ENCODE measurements at places on chromosomes 7 and 10.

DNA sequence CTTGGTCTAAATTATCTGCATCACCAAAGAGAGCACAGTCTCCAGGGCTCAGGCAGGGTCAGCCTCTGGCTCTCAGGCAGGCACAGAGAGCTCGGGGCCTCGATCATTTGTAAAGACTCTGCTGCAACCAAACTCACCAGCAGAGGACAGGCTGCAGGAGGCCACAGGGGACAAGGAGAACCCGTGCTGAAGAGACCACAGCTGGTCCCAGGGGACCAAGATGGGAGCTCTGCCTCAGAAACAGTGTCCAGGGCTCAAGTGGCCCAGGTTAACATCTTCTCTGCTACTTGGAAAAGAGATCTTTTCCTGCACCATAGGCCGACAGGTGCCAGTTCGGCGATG lies 543.2 kb downstream of the PTPRN2 start:
- DNase-seq = no peak

DNA sequence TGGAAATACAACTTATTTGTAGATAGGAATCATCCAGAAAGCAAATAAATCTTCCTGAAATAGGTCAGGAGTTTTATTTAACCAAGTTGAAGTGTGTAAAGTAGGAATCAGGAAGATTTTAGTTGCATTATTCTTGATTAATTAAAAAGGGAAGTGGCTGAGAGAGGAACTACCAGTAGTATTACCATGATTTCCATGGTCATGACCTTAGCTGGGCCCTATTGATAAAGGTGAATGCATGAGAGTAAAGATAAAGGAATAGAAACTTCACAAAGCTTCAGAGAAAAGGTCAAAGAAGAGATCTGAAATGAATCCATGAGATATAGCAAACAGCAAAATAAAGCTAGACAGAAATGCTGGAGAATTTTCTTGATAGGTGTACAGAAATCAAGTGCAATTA lies 46.2 kb upstream of the DLX6 start:
- no peak for DNase-seq

DNA sequence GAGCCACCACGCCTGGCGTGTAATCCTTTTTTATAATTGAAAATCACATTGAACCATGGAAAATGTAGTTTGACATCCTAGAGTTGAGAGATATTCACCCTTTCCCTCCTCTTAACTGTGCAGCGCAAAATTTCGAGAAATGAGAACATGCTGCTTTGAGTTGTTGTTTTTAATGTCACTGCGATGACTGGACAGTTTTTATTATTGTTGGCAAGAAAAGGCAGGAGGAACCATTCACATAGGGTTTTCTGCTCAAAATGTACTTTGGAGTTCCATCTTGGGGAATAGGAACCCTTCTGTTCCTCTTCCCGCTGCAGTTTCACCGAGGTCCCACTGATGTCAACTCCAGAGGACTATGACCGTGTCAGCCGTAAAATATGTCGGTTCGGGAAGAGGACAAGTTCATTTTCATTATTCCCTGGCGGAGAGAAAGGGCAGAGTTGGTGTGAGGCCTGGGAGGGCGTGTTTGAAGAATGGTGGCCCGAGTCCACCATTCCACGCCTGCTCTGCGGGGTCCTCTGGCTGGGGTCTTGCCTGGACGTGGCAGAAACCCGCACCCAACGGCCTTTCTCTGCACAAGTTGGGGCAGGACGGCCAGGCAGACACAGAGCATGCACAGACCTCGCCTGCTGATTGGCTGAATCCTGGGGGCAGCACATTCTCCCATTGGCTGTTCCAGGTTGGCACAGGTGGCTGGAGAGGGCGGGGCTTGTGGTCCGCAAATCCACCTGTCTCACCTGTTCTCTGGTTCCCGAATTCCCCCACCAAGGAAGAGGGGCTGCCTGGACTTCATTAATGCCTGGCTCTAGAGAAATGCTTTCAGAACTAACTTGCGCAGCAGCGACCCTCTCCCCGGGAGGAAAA lies 105.1 kb upstream of the TCF7L2 start:
- DNase-seq = no peak

- no peak for DNase-seq
Observed at GRCh38 chr7:120110169-120110568, 162.8 kb upstream of the KCND2 start.

DNA sequence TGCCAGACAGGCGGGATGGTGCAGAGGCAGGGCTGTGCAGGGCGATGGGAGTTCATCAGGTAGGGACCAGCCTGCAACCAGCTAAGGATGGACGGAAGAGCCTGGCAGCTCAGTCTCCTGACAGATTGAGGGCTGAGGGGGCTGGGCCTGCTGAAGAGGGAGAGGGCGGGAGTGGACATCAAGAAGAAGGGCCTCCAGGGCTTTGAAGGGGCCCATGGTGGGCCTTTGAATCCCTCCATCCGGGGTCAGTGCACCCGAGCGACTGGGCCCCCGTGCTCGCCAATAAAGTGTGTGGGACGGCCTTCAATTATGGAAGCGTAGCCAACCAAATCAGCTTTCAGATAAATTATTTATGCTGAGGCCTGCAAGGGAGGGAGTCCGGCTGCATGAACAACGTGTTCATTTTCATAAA lies 431.2 kb downstream of the RPS24 start:
- DNase-seq = no peak

DNA sequence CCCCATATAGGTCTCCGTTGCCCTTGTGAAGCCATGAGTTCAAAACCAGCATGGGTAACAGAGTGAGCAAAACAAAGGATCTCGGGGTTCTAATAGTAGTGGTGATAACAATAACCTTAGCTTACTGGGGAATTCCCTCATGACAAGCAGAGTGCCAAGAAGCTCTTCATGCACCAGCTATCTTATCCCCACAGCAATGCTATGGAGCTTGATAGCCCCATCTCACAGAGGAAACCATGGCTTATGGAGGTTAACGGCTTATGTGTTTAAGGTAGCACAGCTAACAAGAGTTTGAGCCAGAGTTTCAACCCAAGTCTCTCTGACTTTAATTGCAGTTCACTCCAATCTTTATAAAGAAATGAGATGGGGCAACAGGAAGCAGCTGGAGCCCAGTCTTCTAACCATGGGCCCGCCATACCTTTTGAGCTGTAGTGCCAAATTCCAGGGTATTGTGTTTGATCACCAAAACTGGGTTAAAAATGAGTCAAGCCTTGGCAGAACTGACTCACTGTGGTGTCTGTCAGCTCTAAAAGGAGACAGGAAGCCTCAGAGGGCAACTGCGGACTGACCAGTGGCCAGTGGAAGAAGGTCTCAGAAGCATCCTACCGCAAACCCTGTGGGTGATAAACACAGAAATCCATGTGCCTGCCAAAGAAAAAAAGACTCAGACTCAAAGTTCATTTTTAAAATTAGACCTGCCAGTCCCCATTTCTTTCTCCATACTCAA lies 16.5 kb upstream of the PLAU start:
- DNase-seq = no peak

- DNase-seq = no peak
Observed at GRCh38 chr10:88209837-88210561, 346.6 kb downstream of the PTEN start.

DNA sequence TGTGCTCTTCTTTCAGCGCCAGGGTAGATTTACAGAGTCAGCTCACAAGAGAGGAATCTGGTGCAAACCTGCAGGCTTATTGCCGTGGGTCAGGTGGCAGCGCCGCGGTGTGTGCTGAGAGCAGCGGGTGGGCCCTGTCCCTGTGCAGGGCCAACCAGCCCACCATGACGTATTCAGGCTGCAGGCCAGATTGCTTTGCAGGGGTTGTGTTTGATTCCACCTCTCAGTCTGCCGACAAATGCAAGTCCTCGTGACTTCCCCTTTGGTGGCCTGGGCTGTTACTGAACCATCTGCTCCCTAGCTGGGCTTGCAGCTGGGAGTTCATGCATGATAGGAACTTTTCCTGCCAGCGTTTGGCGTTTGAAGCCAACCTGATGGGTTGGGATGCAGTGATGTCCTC lies 66.7 kb upstream of the LEP start:
- DNase-seq = no peak

DNA sequence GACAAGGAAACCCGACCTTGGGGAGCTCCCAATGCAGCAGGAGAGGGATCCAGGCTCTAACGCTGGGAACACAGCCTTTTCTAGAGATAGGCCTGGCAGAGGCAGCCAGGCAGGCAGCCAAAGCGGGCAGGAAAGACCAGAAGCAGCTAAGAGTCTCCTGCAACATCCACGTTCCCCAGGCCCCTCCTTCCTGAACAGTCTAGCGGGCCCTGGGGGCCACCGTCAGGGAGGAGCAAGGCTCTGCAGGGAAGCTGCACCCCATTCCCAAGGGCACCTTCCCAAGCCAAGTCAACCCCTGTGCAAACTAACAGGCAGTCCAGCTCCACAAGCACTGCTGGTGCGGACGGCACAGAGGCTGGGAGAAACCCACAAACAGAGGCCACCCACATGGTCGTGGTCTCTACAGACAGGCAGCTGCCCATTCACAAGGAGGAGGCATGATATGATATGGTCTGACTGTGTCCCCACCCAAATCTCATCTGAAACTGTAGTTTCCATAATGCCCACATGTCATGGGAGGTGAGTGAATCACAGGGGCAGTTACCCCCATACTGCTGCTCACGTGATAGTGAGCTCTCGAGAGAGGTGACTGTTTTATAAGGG lies 115.7 kb downstream of the MAD1L1 start:
- DNase-seq = no peak

Measured in stimulated activated CD8-positive, alpha-beta memory T cell treated with anti-CD3 and anti-CD28 coated beads, Interleukin-15, amount 100 ng/mL, for 4 hours (primary cell).